ENCODE measurements at places on chromosomes 5 and 9.

DNA sequence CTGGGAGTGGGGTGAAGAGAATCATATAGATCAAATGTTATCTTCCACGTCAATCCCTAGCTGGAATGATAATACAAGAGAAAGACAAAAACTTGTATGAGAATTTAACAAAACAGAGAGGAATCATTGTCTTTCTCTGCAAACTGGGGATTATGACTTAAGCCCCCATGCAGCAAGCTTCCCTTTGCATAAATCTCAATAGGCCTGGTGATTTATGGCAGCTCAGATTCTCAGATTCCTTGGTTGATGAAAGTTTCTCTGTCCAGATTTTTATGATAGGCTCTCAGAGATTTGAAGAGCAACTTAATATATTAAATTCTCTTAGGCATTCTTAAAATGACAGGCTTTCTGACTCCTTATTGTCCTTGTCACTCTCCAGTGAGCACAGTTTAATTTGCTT is 56.0 kb downstream of the RASGRF2 start:
- no peak for DNase-seq

GRCh38 chr9:33107762-33108161 is 31.3 kb upstream of the SMU1 start:
- peak; percentile 34 for DNase-seq

- no peak for DNase-seq
These were observed 191.2 kb downstream of the CDH9 start for GRCh38 chr5:26847041-26847736.

- DNase-seq = peak; percentile 8
These were observed 487.4 kb downstream of the PRDM9 start for GRCh38 chr5:23994581-23995370.

DNA sequence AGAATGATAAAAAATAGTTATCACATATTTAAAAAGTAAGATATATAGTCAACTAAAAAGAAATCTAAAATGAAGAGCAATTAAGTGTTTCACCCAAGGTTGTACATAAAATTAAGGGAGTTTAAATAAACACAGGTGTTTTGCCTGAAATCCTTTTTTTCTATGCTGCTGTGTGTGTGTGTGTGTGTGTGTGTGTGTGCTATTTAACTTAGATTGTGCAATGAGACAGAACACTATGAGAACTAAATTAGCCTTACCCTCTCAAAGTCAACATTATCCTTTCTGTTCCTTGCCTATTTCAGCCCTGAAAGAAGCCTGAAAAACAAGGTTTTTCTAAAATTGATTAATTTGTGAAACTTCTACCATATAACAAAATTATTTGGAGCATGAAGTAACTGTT is 516.2 kb downstream of the ELAVL2 start:
- DNase-seq = no peak

GRCh38 chr5:157479612-157480510 is 19.8 kb downstream of the NIPAL4 start:
- DNase-seq = no peak

DNA sequence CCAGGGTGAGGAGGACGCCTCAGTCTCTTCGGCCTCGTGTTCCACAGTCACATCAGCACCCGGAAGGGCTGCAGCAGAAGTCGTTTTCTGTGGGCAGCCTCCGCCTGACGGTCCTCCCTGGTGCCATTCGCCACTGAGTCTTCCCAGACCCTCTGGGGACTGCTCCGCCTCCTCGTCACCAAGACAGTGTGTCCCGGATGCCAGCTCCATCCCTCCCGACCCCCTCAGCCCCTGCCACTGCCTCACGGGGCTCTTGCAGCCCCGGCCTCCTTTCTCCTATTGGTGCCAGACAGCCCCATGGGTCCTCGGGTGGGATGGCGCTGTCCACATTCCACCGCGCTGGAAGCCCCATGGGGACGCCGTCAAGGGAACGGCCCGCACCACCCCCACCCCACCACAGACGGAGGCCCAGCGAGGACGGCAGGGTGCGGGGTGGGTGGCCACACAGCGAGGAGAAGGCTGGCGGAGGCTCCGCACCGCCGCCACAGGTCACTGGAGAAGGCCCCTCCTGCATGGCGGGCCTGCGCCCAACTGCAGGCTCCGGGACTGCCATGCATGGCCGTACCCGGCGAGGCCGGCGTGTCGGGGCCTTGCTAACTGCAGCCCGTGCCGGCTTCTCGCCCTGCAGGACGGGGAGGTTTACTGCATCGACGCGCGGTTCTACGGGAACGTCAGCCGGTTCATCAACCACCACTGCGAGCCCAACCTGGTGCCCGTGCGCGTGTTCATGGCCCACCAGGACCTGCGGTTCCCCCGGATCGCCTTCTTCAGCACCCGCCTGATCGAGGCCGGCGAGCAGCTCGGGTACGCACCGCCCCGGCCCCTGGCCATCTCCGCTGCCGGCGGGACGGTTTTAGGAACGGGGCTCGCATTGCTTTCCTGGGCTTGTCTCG is 43.6 kb upstream of the CACNA1B start:
- no peak for DNase-seq

DNA sequence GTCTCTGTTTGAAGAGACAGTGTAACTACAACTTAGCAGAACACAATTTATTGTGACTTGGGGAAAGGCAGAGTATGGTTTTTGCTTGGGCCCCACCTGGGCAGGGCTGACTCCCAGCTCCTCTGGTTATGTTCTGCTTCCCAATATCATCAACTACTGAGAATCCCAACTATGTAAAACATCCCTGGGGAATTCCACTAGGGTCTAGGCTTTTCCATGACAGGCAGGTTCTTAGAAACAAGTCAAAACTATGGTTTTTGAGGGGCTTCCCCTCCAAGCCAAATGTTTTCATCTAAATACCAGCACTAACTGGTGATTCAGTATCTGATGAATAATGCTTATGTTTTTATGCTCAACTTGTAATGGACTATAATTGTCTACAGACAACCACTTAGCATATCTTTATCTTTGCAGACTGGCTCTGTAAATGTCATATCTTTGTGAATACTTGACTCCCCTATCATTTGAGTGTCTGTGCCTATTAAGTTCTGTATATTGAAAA is 409.5 kb downstream of the PDE4D start:
- no peak for DNase-seq

GRCh38 chr9:89037891-89038290 is 46.6 kb downstream of the S1PR3 start:
- no peak for DNase-seq

DNA sequence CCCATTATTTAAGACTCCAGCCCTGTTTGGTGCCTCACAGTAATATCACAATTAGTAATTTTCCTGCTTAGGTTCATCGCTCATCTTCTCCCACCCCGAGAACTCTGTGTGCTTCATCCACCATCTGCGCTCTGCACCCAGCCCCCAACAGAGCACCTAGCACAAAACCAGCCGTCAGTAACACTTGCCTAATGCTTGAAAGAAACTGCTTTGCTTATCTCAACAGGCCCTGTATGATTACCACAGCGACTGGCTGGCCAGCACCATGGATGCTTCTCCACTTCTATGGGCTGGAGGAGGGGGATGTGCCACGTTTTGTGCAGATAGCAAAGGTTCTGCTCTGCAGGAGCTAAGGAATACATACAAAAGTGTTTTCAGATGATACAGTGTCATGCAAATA is 166.8 kb downstream of the SPOCK1 start:
- no peak for DNase-seq

- no peak for DNase-seq
These were observed 47.8 kb upstream of the IER5L start for GRCh38 chr9:129225815-129226214.

DNA sequence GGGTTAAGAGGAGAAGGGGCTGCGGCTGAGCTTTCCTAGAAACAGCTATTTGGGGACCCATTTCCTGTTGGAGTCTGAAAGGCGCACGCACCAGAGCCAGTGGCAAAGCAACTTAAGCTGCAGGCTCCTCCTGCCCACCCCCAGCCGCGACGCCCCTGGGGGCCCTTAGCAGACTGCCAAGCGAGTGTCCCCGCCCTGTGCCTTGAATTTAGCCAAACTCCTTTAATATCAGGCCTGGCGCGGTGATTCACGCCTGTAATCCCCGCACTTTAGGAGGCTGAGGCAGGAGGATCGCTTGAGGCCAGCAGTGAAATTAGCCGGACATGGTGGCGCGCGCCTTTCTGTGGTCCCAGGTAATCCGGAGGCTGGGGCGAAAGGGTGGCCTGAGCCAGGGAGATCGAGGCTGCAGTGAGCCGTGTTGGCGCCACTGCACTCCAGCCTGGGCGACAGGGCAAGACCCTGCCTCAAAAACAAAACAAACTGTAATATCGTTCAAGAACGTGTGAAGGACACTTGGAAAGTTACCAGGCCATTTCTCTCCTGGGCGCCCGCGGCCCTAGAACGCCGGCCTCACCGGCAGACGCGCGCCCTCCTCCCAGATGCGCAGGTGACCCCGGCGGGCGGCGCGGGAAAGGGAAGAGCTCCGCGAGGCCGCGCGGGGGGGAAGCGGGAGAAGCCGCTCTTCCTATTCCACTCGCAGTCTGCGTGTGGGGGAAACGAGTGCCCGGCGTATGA is 1.0 kb upstream of the F2R start:
- no peak for DNase-seq

GRCh38 chr5:154993461-154993860 is 20.1 kb upstream of the KIF4B start:
- no peak for DNase-seq

- DNase-seq = no peak
These were observed 18.4 kb downstream of the NDUFS4 start for GRCh38 chr5:53578854-53579253.

DNA sequence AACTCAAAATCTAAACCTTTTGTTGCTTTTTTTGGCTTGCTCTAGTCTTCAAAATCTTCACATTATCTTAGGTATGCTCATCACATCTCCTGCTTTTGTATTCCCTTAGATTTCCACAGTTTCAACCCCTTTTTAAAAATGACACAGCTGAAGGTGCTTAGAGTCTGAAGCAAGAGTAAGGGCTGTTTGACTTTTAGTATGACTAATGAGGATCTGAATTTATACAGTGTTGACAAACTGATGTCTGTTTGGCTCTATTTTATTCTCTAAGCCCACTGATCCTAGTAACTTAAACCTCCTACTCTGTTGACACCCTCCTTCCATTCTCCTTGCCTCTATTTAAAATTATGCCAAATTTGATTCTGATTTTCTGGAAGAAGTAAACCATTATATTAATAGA is 200.1 kb downstream of the MCTP1 start:
- no peak for DNase-seq

DNA sequence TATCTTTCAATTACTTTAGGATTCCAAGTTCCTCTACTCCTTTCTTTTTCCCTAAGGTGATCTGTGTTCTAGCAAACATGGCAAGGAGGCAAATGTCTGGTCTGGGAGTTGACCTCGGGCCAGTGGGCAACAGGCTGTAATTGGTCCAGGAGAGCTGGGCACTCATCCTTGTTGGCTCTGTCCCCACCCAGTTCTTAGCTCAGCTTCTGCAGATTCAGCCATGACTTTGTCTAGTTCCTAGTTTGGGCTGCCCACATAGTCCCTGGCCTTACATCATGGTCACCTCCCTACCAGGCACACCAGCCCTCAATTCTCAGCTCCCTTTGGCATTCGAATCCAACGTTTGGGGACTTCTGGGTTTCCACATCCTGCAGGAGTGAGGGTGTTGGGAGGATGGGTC is 92.1 kb upstream of the DAP start:
- DNase-seq = no peak

DNA sequence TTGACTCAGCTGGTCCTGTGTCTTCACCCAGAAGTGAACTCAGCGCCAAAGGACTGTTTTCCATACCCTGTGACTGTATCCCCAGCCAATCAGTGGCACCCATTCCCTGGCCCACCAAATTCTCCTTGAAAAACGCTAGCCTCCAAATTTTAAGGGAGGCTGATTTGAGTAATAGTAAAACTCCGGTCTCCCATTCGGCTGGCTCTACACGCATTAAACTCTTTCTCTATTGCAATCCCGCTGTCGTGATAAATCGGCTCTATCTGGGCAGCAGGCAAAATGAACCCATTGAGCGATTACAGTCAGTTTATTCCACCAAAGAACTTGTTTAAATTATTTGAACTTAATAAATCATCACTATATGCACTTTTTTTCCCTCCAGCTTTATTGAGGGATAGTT is 55.9 kb upstream of the PPP1R26 start:
- no peak for DNase-seq

DNA sequence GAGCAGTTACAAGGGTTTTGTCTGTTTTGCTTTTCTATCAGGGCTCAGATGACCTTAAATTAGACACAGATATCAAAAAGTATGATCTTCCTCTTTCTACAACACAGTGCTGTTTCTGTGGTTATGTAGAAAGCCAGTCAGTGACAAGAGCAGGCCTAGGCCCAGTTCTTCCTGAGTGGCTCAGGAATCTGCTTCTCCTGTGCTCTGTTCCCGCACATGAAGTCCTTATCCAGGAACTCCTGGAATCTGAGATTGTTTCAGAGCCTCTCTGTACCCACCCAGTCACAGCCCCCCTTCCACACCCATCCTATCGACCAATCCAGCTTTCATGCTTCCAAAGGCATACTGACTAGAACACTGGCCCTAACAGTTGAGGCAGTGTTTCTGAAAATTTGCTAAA is 40.4 kb upstream of the SMU1 start:
- no peak for DNase-seq

GRCh38 chr5:78763659-78764189 is 115.2 kb upstream of the LHFPL2 start:
- DNase-seq = no peak

GRCh38 chr9:83956086-83956435 is 24.0 kb downstream of the HNRNPK start:
- DNase-seq = no peak

- DNase-seq = no peak
These were observed 261.5 kb downstream of the CEMIP2 start for GRCh38 chr9:71506821-71507220.

DNA sequence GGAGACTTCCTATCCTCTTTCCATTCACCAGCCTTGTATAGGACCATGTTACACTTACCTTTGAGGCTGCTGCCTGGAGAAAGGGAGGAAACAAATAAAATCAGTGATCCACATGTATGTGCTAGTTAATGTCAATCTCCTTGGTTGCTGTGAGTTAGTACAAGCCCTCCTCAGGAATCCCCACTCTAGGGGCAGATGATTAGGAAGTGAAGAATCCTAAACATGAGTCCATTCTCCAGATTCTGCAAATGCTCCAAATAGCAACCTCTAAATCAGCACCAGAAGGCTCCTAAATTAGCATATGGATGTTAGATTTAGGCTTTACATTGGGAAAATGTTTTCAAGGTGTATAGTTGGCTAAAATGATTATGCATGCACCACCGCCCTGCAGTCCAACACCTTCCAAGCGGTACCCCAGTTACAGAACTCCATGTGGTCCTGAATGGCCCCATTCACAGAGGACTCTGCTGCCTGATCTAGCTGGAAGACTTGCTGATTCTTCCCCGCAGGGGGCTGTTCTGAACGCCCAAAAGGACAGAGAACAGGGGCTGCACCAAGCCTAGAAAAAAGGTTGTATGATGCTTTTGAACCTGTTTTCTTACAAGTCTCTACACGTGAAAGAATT is 123.2 kb downstream of the TLE1 start:
- no peak for DNase-seq

- DNase-seq = no peak
These were observed 551.2 kb upstream of the KLF4 start for GRCh38 chr9:108040783-108041182.

DNA sequence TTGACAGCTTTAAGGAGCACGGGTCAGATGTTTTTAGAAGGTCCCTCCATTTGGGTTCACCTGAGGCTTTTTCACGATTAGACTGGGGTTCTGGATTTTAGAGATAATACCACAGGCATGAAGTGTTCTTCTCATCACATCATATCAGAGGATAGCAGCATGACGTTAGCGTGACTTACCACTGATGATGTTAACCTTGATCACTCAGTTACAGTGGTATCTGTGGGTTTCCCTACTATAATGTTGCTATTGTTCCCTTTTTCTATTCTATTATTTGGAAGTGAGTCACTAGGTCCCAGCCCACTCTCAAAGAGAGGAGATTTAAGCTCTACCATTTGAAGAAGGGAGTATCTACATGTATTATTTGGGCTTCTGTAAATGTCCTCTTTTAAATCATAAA is 300.0 kb downstream of the MAST4 start:
- DNase-seq = no peak

All from NAMALWA (cell line).